Esophagus squamous epithelium (tissue), 5 donors: ENCODE measurements at places on chromosomes 1 and 21.

DNA sequence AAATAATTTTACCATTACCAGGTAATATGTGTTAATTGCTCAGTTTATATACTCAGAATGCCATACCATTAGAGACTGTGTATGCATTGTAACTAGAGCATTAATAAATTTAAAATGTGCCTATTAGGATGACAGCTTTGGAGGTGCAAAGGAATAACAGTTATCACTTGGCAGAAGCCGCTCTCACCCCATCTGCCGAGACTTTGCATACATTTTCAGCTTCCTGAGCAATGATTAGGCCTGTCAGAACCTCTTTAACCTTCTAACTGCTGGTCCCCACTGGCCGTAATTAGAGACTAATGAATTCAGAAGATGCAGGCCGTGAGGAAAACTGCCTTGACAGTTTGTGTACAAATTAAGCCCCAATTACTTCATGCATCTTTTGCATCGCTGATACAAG is 158.0 kb upstream of the PROX1 start:
- DNase-seq = no peak

DNA sequence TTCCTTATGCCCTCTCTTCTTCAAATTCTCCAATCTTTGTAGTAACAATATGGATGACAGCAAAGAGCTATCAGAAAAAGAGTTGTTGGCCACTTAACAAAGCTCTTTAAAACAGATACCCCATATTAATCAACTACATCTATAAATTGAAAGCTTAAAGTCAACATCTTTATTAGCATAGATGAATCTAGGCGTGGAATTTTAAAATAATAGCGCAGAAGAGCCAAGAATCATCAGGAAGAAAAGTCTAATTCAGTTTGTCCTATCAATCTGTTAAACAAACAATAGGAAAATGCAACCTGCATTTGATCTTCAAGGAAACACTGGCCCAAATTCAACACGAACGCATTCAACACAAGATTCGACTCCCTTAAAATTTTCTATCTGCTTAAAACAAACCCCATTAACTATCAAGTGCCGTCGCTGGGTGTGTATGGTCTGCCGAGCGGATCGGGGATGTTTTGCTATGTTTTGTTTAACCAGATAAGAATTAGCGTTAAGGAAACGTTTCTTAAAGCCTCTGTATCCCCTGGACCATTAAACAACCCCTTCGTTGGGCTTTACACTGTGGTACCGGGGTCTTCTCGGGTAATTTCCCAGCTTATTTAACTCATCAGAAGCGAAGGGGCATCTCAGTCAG is 1.0 kb downstream of the LYST start:
- DNase-seq = no peak

- no peak for DNase-seq
Measured at GRCh38 chr1:188096521-188096920, 1267.8 kb downstream of the PLA2G4A start.

GRCh38 chr1:200883118-200883517 is 10.3 kb downstream of the GPR25 start:
- no peak for DNase-seq
